ENCODE measurements at places on chromosomes 4 and X.

GRCh38 chr4:179325181-179325580, 1882.9 kb upstream of the AGA start:
- no peak for DNase-seq

DNA sequence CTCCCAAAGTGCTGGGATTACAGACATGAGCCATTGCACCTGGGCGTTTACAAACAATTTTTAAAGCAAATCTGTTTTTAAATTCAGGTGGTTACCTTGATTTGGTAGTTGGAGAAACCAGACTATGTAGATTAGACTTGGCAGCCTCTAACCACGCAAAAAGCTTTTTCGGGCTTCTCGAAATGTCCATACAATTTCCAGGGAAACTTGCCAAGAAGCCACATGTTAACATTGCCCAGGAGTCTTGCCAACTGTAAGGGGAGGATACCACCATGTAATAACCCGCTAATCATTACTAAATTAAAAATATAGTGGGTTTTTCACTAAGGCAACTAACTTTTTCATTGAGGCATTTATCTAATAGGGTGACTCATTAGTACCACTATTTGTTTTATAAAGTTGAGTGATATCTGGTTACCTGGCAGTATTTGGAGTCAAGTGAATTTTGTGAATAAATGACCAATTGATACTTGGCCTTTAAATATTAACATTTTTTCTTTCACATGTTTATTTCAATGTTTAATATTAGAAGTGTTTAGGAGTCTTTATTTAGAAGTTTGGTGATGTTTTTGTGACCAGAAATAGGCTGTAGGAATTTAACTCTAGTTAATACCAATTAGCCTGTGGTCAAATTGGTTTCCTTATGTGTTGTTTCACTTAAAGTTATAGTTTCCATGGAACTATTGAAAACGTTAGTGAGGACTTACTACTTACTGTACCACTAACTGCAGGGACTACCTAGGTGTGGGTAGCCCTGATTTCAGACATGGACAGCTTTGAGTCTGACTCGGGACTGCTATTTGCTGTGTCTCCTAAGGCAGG, 61.3 kb downstream of the CLDN34 start:
- DNase-seq = no peak

DNA sequence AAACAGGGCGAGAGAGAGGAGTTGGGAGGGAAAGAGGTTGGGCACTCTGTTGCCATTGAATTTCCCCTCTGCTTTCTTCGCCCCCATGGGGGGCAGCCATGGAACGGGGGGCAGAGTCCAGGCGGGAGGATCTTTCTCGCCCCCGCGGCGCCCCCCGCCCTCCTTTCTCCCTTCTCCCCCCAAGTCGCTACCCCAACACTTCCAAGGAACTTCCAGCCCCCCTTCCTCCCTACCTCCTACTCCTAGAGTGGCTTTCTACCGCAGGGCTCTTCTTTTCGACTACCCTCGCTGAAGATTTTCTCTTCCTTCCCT, 594 bp upstream of the STAG2 start:
- no peak for DNase-seq

DNA sequence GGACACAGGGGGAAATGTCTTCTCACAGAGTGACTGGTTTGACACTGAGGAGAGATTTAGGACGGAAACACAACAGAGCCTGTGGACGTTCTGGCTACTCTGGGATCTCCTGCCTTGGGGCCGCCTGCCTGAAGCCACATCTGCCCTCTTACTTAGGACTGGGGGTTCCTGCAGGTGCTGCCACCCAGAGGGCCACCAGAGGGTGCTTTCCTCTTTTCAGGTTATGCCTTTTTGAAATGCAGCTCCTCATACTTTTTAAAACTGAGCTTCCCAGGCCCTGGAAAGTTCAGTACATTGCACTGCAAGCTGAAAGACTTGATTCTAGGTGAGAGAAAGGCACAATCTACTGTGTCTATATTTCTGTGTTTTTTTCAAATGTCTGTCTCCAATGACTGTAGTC, 92.2 kb upstream of the PGRMC2 start:
- no peak for DNase-seq

- no peak for DNase-seq
Measured at GRCh38 chr4:2991243-2991642, 27.9 kb downstream of the GRK4 start.

GRCh38 chr4:176540814-176541213, 221.0 kb downstream of the SPCS3 start:
- no peak for DNase-seq

DNA sequence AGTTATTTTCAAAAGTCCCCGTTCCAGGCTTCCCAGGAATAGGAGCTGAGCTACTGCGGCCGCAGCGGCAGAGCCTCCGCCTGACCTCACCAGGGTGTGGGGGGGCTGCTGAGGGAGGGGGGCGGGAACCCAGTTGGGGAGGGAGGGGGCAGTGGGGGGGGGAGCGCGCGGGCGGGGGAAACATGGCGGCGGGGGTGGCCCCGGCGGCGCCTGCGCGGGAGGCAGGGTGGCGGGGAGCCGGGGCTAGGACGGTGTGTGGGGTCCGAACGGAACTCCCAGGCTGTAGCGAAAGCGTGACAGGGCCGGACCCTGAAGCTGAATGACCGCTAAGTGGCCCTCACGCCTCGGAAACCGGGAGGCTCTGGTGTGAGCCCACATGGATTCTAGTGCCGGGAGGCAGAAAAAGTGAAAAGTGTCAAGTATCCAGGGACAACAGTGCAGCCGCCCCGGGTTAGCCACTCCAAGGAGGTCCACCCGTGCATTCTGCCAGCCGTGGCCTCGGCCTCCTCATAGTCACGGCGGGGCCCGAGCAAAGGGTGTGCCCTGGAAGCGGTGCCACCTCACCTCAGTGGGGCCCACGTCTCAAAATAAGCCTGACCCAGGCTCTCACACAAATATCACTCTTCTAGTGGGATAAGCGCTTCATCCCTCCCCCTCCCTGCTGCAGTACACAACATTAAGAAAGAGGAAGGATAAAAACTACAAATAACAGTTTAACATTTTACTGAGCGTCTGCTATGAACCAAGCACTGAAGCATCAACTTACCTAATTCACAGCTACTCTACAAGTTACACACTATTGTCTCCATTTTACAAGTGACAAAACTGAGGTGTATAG, at the start of gene KLHL13:
KLHL13 (minus strand) TSS at position 98 of the 838 bp plus-strand sequence. CDS start 88,337 bp downstream, outside the sequence.
- DNase-seq = peak; percentile 0

DNA sequence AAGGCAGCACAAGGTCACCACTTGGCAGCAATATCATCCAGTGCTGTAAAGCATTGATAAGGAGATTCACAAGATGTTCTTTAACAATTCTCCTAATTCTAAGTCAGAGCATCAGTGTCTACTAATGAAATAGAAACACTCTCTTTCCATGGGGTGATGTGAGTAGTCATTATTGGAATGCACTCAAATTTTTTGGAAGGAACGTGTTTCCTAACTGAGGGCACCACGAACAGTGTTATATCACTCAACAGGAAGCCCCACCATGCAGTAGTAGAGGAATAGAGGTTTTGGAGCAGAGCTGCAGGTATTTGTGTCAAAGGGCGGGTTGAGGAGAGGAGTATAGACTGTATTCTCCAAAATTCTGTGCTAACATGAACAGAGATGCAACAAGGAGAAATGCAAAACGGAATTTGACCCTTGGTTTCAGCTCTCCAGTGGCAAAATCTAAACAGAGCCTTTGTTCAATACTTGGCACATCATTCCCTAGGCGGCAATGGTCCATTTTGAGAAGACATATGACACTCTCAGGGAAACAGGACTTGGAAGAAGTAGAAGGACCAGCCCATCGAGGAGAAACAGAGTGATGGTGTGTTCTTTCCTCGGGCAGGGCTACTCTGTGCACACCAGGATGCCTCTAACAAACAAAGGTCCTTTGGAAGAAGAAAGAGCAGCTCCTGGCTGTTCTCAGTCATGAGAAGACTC, 98.9 kb downstream of the CPEB2 start:
- no peak for DNase-seq
